ENCODE measurements at places on chromosomes 11 and 22. TPM values are rescaled to one million over a fixed set of nuclear protein-coding genes. Genes with fewer than 3 reads are reported as not detected.

The CD6 gene
- 20.6 TPM for total RNA-seq

GRCh38 chr11:75465701-75466531 is 32.9 kb upstream of the KLHL35 start:
- no peak overlapping the region for H3K4me3 ChIP-seq
- no peaks in the 10 kb centered on the region for H3K27me3 ChIP-seq
- H3K4me1 ChIP-seq = peaks cover 97% of the 10 kb centered on the region
- H3K36me3 ChIP-seq = no peaks in the 10 kb centered on the region

DNA sequence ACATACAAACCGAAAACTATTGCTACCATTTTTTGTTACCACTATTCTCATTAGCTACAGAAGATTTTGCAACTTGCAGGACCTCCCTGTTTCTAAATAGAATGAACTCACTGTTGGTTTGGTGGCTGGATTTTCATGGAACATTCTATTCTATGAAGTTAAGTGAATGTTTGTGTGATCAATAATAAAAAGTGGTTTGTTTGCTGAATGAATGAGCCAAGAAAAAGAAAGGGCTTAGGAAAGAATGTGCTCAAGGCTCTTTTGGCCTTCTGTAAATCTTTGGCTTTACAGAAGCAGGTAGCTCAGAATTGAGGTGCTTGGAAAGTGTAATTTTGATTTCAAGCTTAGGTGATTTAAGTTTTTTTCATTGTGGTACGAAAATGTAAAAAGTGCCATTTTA is 5.9 kb upstream of the SCGB1D2 start:
- H3K36me3 ChIP-seq = no peaks in the 10 kb centered on the region
- no peak overlapping the region for H3K4me3 ChIP-seq
- no peak for DNase-seq
- no peaks in the 10 kb centered on the region for H3K27me3 ChIP-seq
- H3K27ac ChIP-seq = no peak overlapping the region
- H3K4me1 ChIP-seq = no peaks in the 10 kb centered on the region

GRCh38 chr11:119092880-119093842 is 8.5 kb downstream of the HMBS start:
- H3K27ac ChIP-seq = peak overlapping the region; percentile 96
- no peak for DNase-seq
- peaks cover 74% of the 10 kb centered on the region for H3K4me1 ChIP-seq
- H3K27me3 ChIP-seq = no peaks in the 10 kb centered on the region
- H3K4me3 ChIP-seq = no peak overlapping the region
- H3K36me3 ChIP-seq = peaks cover 15% of the 10 kb centered on the region

GRCh38 chr11:112656772-112657428 is 304.3 kb upstream of the NCAM1 start:
- H3K4me3 ChIP-seq = no peak overlapping the region
- H3K27ac ChIP-seq = no peak overlapping the region
- no peaks in the 10 kb centered on the region for H3K36me3 ChIP-seq
- no peaks in the 10 kb centered on the region for H3K4me1 ChIP-seq

DNA sequence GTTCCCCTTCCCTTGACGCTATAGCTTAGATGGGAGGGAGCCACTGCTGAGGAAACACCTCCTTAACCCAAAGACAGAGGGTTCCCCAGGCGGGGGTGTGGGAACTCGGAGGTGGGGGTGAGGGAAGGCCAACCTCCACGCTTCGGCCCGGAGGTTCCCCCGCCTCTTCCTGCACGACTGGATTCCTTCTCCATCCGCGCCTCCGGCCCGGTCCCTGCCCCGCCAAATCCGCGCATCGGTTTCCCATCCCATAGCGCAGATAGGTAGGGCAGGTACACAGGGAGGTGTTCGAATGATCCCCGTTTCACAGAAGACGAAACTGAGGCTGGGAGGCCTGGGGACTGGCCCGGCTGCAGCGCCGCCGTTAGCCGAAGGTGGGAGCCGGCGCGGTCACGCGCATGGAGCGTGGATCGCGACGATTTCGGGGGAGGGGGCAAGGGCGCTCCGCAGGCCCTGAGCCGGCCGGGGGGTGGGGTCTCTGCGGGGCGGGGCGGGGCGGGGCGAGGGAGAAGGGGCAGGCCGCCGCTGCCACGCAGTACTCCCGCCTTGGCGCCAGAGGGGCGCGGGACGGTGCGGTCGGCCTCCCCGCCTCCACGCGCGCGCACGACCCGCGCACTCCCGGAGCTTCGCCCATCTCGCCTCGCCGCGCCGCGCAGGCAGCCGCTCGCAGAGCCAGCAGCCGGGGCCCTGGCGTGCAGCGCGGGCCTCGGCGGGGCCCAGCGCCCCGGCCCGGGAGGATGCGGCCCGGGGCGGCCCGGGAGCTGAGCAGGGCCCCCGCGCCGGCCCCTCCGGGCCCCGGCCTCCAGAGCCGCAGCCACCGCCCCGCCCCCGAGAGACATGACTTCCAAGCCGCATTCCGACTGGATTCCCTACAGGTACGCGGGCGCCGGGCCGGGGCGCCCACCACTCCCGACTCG is at the start of gene TUB:
Gene TUB (plus strand): TSS at position 538 of the 917 bp plus-strand sequence. CDS start 300 bp downstream, at position 838.
- DNase-seq = peak; percentile 61
- peaks cover 42% of the 10 kb centered on the region for H3K27me3 ChIP-seq
- peak within 1 kb of the TSS; percentile 25 for H3K4me3 ChIP-seq

Data from spleen (tissue), 13 donors.